H1 (cell line): ENCODE measurements at places on chromosomes 3 and 15.

- no peak overlapping the region for H3K27ac ChIP-seq
- peaks cover 2% of the 10 kb centered on the region; the same call in 1 of the 2 replicates for H3K4me1 ChIP-seq
- no peaks in the 10 kb centered on the region for H3K27me3 ChIP-seq
- no peaks in the 10 kb centered on the region for H3K36me3 ChIP-seq
- DNase-seq, result no peak
These were observed 94.0 kb downstream of the CYP19A1 start for GRCh38 chr15:51244423-51244869.

- peaks cover 29% of the 10 kb centered on the region for H3K4me1 ChIP-seq
- H3K27ac ChIP-seq, result no peak overlapping the region
- H3K4me3 ChIP-seq, result no peak overlapping the region
- DNase-seq, result peak; percentile 1
- H3K36me3 ChIP-seq, result no peaks in the 10 kb centered on the region
These were observed 18.3 kb downstream of the OSBPL10 start for GRCh38 chr3:31962801-31963205.

DNA sequence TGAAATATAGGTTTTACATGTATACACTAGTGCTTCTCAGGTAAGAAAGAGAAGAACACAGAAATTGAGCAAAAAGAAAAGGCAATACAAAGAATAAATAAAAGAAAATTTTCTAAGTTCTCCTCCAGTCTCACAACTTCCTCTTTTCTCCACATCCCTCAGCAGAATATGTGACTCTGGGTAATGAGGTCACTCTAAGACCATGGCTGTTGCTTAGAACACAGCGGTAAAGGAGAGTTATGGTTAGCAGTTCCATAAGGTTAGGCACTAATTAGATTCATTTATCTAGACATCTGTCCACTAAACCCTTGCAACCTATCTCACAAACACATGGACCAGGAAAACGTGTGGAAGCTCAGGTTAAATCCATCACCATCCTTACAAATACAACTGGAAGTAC lies 47.9 kb downstream of the IGSF11 start:
- no peaks in the 10 kb centered on the region for H3K27me3 ChIP-seq
- no peaks in the 10 kb centered on the region for H3K36me3 ChIP-seq
- H3K27ac ChIP-seq, result no peak overlapping the region
- no peak overlapping the region for H3K4me3 ChIP-seq
- no peak for DNase-seq

DNA sequence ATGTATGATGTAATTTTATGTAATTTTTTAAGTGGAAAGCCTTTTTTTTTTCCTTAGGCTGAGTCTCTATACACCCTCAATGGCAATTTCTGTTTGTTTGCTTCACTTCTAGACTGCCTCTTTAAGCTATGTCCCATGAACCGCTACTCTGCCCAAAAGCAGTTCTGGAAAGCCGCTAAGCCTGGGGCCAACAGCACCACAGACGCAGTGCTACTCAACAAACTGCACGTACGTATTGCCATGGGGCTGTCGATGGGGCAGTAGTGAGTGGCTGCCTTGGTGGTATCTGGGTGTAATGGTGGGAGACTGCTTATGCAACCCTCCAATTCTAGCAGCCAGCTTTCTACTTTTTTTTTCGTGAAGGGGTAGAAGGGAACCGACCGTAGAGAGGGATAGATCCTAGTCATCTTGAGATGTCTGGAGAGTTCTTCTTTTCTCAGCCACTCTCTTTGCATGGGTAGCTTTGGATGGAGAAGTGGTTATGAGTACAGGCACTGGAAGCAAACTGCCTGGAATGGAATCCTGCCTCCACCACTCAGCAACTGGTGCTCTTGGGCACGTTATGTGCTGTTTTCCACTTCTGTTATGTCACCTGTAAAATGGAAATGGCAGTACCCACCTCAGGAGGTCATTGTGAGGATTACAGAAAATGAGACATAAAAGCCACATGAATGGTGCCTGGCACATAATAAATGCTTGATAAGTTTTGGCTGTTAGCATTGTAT lies 134.7 kb downstream of the ITPR1 start:
- no peaks in the 10 kb centered on the region for H3K4me1 ChIP-seq
- H3K36me3 ChIP-seq, result no peaks in the 10 kb centered on the region
- no peak overlapping the region for H3K4me3 ChIP-seq

GRCh38 chr3:190308154-190308553 lies 14.1 kb downstream of the CLDN1 start:
- H3K27ac ChIP-seq, result no peak overlapping the region
- H3K4me1 ChIP-seq, result no peaks in the 10 kb centered on the region
- no peaks in the 10 kb centered on the region for H3K36me3 ChIP-seq

DNA sequence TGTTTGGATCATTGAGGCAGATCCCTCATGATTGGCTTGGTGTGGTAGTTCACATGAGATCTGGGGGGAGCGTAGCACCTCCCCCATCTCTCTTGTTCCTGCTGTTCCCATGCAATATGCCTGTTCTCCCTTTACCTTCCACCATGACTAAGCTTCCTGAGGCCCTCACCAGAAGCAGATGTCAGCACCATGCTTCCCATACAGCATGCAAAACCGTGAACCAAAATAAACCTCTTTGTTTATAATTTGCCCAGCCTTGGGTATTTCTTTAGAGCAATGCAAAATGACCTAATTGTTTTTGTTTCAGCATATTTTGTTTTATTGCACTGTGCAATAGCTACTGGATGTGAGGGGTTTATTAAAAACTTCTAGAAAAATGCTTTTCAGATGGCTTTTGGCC lies 56.6 kb upstream of the CHST2 start:
- no peak for DNase-seq
- no peak overlapping the region for H3K27ac ChIP-seq
- H3K4me1 ChIP-seq, result no peaks in the 10 kb centered on the region
- H3K36me3 ChIP-seq, result peaks cover 6% of the 10 kb centered on the region; the same call in 1 of the 2 replicates

DNA sequence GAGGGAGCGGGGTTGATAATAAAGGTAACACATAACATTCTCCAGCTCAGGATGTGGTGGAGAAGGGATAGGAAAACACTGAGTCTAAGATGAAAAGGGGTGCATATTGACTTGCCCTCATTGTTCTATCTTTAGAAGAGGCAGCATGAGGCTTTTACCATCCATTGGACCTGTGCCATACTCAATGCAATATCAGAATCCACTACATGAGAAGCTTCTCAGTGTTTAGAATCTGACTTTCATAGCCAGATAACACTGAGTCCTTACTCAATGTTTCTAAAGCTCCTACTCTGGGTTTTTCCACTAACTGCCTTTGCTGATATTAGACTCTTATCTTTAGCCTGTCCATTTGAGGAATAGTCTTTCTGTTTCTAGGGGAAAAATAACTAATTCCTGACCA lies 24.3 kb upstream of the GADL1 start:
- no peaks in the 10 kb centered on the region for H3K36me3 ChIP-seq
- H3K4me1 ChIP-seq, result no peaks in the 10 kb centered on the region
- H3K4me3 ChIP-seq, result no peak overlapping the region
- DNase-seq, result no peak
- H3K27ac ChIP-seq, result no peak overlapping the region
- no peaks in the 10 kb centered on the region for H3K27me3 ChIP-seq

DNA sequence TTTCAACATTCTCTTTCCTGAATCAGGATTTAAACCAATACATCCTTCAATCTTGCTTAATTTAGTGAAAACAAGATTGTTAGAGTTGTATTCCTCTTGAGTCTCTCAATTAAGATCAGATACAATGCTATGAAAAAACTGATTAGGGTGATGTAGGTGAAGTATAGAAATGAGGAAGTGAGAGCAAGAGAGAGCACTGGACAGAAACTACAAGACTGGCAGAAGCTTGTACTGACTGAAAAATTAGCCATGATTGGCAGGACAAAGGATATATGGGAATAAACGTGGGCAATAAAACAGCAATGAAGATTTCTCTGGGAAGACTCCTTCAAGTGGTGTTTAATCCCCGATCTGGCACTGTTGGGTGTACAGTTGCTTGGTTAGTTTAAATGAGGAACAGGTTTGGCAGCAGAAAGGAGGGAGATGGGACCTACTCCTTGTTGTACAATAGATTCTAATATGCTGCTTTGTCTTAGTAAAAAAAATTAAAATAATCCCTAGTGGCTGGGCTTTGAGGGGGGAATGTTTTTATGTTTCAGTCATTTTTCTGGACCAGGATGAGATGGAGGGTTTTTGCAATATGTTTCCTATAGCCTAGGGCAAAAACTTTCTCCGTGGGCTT lies 252.7 kb downstream of the SLC9A9 start:
- DNase-seq, result no peak
- H3K27me3 ChIP-seq, result no peaks in the 10 kb centered on the region
- H3K4me1 ChIP-seq, result peaks cover 5% of the 10 kb centered on the region
- H3K36me3 ChIP-seq, result no peaks in the 10 kb centered on the region
- no peak overlapping the region for H3K27ac ChIP-seq
- no peak overlapping the region for H3K4me3 ChIP-seq

DNA sequence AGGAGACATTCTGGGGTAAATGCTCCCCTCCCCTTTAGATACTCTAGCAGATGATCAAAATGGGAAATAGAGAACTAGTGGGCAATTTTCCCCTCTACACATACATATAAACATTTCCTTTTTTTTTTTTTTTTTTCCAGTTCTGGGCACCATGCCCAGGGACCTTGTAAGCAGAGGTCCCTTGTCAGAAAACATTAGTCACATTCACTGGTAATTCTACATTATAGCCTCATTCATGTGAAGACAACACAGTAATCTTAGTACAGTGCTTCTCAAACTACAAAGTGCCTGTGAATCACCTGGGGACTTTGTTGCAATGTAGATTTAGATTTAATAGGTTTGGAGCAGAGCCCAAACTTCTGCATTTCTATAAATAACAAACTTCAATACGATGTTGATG lies 60.1 kb upstream of the ACTC1 start:
- no peak for DNase-seq
- no peaks in the 10 kb centered on the region for H3K27me3 ChIP-seq
- H3K36me3 ChIP-seq, result peaks cover 10% of the 10 kb centered on the region; the same call in 1 of the 2 replicates
- H3K27ac ChIP-seq, result no peak overlapping the region

DNA sequence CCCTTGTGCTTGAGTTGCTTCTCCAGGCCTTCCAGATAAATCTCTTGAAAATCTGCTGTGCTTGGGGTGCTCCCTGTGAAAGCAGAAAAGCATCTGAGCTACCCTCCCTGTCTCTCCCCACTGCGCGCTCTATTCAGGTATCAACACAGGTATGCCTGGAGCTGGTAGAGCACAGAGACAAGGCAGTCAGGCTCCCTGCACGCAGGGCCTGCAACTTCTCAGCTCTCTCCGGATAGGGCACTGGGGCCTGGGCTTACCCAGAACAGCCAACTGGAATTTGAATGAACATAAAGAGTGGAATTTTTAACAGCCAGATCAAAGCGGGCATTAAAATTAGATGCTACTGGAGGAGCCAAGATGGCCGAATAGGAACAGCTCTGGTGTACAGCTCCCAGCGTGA lies 183.6 kb downstream of the XXYLT1 start:
- H3K36me3 ChIP-seq, result no peaks in the 10 kb centered on the region
- H3K27me3 ChIP-seq, result no peaks in the 10 kb centered on the region
- H3K27ac ChIP-seq, result peak overlapping the region; percentile 15; the same call in 1 of the 2 replicates
- H3K4me1 ChIP-seq, result peaks cover 14% of the 10 kb centered on the region
- no peak for DNase-seq

DNA sequence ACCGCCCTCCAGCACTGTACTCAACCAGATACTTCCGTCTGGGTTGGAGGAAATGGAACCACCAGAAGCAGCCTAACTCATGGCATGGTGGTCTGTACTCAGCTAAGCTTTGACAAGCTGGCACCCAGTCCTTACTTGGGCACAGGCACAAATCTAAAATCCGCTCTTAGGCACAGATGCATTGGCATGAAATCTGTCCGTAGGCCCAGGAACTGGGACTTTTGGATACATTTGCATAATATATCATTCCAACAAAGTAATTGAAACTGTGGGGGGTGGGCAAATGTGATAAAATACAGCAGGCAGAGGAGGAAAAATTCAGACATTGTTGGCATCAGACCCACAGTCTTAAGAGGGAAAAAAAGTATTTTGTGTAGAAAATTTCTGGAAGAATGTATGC lies 75.4 kb downstream of the C3orf85 start:
- no peaks in the 10 kb centered on the region for H3K4me1 ChIP-seq
- no peaks in the 10 kb centered on the region for H3K36me3 ChIP-seq
- no peaks in the 10 kb centered on the region for H3K27me3 ChIP-seq

DNA sequence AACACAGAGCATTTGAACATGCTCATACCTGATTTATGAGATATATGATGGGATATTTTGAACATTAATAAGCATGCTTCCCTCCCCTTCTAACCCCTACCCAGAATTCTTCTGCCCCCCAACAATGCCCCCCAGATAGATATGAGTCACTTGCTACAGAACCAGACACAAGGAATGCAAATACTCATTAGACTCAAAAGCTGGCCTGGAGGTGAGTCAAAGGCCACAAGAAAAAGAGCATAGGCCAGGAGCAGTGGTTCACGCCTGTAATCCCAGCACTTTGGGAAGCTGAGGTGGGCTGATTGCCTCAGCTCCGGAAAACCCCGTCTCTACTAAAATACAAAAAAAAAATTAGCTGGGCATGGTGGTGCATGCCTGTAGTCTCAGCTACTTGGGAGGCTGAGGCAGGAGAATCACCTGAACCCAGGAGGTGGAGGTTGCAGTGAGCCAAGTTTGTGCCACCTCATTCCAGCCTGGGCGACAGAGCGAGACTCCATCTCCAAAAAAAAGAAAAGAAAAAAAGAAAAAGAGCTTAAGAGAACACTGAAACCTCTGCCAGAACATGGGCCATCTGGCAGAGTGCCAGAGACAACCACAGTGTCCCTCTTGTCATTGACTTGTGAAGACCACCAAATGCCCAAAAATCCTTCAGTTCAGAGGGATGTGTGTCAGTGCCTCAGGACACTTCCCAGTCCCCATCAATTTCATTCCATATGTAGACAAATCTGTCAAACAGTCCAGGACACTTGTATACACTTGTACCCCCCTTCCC lies 3.9 kb upstream of the SH3GL3 start:
- peaks cover under 1% of the 10 kb centered on the region; the same call in 1 of the 2 replicates for H3K27me3 ChIP-seq
- no peak for DNase-seq
- H3K4me3 ChIP-seq, result no peak overlapping the region
- H3K36me3 ChIP-seq, result no peaks in the 10 kb centered on the region
- H3K27ac ChIP-seq, result no peak overlapping the region

DNA sequence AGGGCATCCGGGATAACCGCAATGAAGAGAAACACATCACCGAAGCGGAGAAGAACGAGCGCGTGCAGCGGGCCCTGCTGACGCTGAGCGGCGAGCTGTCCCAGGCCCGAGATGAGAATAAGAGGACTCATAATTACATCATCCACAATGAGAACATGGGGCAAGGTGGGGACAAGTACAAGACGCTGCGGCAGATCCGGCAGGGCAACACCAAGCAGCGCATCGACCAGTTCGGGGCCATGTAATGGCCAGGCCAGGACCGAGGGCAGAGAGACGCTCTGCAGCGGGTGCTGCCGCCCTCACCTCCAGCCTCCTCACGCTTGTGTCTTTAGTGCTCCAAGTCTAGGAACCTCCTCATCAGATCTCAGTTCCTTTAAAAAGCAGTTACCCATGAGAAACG lies 863.7 kb upstream of the ALCAM start:
- H3K27ac ChIP-seq, result no peak overlapping the region
- H3K36me3 ChIP-seq, result no peaks in the 10 kb centered on the region
- no peaks in the 10 kb centered on the region for H3K27me3 ChIP-seq
- no peaks in the 10 kb centered on the region for H3K4me1 ChIP-seq
- H3K4me3 ChIP-seq, result no peak overlapping the region

DNA sequence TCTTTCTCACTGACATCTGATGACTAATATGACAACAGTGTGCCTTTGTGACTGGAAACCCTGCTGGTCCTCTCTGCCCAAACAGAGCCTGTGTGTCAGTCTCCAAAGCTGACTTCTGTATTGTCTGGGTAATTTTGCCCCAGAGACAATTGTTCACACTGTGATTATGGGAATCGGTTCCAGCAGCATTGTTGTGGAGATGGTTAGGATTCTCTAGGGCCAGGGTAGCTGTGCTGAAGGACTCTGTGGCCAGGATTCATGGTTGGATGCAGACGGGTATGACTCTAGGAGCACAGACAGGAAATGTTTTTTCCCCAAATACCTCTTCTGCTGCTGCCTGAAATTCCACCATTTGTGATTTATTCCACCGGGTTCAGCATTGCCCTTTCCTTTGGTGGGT lies 57.5 kb upstream of the ITGA11 start:
- DNase-seq, result no peak
- no peaks in the 10 kb centered on the region for H3K36me3 ChIP-seq
- 0 out of 2 replicates have a peak, but pooled peaks cover 2% of the 10 kb centered on the region for H3K4me1 ChIP-seq
- no peak overlapping the region for H3K27ac ChIP-seq
